ENCODE measurements at places on chromosomes 13 and 19. TPM values are rescaled to one million over a fixed set of nuclear protein-coding genes. Genes with fewer than 3 reads are reported as not detected.

The IFI30 gene
- total RNA-seq, result 8.1 TPM

The KLK15 gene
- total RNA-seq, result not detected

The SLC1A6 gene
- total RNA-seq, result not detected

The MOB3A gene
- 29.4 TPM for total RNA-seq

The CD177 gene
- 0.93 TPM for total RNA-seq

- no peak for DNase-seq
These were observed 550 bp downstream of the ZNF383 start for GRCh38 chr19:37218592-37218935.

- no peak for DNase-seq
These were observed 1.3 kb downstream of the ARHGAP45 start for GRCh38 chr19:1068009-1069001.

DNA sequence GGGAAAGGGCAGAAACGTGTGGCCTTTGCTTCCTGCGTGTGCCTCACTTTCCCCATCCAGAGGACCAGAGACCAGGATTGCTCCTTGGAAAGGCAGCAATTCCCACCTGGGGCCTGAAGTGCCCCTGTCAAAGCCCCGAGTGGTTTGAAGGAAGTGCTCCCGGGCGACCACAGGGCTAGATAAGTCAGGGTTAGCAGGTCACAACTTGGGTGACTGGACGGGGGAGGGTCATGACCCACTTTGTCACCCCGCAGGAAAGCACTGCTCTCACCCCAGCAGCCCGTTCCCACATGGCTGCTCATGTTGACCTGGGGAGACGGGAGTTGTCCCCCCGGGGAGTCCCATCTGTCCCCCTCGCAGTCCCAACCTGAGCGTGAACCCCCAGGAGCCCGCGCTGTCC, 459 bp downstream of the PRAM1 start:
- no peak for DNase-seq

- DNase-seq, result no peak
These were observed 873.5 kb upstream of the ATXN8OS start for GRCh38 chr13:69234171-69234570.

GRCh38 chr19:5921516-5922160, 7.6 kb downstream of the CAPS start:
- no peak for DNase-seq

DNA sequence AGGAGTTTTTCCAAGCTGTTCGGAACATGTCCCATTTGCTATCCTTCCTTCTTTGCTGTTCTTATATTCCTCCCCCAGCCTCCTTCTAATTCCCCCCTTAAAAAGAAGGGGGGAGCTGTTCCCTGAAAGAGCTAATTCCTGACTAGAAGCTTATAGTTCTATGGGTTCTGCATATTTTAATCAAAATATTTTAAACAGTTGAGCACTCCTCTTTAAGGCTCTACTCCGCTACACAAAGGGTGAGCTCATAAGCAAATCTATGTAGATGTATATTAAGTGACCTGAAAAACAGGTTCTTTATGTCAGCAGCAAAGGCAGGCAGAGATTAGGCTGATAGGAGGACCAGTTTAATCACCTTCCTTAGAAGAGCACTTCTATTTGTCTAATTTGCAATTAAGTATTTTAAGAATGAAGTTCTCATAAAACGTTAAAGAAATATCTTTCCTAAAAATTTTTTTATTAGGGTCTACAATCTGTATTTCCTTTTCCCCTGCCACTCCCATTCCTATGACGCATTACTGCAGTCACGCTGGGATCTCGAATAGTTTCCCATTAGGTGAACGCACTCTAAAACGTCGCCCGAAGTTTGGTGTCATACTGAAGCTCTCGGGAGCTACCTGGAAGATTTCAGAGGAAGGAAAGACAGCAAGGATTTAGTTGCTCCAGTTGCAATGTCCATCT, 5.2 kb downstream of the EFNB2 start:
- DNase-seq, result no peak
